NCI-H2029 (cell line): ENCODE measurements at places on chromosomes 6 and 20.

- no peak for DNase-seq
These were observed 9.8 kb downstream of the CTSZ start for GRCh38 chr20:58997141-58997770.

GRCh38 chr20:62524505-62524911 is 48.7 kb upstream of the GATA5 start:
- no peak for DNase-seq

DNA sequence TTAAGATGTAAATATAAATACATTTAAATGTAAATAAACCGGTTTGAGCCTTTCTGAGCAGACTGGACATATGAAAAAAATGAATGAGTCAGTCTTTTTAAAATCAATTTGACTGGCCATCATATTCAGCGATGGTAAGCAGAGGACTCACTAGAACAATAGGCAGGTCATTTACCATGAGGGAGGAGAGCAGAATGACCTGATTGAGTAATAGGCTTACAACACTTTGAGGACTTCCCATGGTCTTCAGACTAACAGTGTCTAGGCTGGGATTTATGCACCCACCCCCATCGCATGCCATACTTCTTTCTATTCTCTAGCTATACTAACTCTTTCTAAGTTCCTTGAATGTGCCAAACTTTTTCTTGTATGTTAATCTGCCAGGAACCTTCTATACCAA is 241.9 kb upstream of the RAB32 start:
- DNase-seq = no peak

DNA sequence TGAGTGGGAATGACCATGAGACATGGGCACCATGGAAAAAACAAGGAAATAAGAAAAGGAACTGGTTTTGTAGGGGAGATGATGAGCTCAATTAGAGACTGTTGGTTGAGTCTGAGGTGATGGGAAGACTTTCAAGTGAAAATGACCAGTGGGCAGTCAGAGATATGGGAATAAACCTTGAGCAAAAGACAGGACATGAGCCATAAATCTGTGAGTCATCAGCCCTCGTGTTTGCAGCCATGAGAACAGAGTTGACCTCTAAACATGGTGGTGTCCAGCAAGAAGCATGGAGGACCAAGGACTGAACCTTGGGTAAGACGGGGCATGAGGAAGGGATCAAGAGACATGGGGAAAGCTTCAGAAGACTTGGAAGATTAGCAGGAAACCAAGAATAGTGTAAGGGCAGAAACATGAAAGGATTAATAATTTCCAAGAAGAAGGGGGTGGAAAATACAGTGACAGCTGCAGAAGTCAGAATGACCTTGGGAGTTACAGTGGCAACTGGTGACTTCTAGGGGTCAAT is 280.6 kb upstream of the PRDM1 start:
- no peak for DNase-seq

DNA sequence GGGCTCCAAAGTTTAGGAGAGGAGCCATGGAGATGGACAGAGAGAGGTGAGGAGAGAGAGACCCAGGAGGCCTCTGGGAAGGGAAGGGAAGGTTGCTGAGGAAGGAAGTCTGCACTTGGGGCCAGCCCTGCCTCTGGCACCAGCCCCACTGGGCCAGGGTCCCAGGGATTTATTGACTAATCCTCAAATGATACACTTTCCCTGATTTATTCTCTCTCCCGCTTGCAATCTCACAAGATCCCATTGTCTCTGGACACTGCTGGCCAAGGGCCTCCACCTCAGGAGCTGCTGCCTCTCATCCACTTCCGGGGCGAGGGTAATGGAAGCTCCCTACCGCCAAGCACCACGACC is 43.6 kb upstream of the FOXP4 start:
- DNase-seq = no peak

DNA sequence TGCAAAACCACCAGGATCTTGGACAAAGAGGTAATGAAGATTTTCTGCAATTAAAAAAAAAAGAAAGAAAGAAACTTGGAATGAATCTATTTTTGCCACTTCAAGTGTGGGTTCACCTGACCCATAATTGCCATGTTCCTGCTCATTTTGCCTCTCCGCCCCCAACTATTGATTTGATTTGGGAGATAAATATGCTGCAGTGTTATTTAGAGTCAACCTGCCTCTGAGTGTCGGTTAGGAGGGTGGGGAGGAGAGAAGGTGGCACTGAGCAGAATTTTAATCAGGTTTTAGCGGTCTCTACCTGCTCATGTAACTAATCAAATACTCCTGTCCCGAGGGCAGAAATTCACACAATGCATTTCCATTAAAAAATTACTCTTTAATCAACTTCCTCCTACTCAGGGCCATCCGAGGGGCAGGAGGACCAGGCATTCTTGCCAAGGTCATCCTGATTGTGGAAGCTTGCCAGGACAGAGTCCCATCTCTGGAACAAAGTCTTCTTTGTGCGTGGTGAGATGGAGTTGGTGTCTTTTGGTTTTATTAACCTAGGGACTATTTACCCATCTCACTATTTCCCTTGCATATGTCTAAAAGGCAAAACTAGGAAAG is 300.1 kb downstream of the CDH26 start:
- DNase-seq = no peak

DNA sequence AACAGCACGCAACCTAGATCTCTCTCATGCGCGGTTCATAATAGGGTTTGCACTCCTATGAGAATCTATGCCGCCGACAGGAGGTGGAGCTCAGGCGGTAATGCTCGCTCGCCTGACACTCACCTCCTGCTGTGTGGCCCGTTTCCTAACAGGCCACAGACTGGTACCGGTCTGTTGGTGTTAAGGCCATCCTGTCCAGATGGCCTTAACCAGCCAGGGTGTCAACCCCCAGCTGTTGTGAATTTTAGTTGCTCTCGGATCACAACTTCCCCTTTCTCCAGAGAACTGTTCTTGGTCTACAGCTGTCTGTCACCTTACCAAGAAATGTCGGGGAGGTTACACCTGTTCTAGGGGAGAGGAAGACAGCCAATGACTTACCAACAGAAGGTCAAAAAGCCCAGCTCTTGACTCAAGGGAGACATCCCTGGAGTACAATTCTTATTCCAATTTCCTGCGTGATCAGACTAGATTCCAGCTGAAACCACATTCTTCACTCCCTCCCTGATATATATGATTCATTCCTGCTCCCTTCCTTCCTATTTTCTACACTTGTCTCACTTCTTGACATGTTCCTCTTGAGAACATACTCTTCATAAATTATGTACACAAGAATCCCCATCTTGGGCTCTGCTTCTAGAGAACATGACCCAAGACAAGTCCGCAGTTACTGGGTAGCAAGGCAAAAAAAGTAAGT is 23.1 kb upstream of the DNAAF9 start:
- DNase-seq = no peak

DNA sequence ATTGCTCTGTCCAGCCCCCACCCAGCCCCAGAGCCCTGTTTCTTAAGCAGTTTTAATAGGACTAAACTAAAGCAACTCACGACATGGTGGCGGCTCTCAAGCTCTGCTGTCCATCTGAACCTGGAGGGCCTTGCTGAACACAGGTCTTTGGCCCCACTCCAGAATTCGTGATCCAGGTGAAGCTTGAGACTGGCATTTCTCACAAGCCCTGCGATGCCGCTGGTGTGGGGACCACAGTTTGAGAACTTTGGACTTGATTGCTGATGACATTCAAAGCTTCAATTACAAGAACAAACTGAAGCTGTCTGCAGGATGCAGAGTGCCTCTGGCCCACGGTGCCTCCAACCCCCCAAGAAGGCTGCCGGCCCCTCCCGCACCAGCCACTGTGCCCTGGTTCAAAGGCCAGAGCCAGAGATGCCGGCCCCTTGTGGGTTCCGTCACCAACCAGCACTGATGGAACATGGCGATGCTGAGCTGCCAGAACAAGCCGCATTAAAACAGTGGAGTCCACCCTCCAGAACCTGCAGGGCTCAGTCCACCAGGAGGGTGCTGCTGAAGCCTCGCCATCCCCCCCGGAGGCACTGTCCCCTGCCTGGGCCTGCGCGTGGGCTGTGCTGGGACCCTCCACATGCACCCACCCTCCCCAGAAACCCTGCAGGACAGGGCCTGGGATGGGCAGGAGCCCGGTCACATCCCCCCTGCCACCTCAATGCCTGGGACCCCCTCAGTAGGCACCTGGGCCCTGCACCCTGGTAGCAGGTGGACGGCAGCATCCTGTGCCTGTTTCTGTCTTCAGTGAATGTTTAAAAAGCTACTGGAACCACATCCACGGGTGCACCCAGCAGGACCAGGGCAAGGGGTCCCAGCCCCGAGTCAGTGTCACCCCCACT is 101.1 kb downstream of the PSMB1 start:
- DNase-seq = no peak

- DNase-seq = peak; percentile 14
These were observed 784 bp downstream of the FKBP5 start for GRCh38 chr6:35687658-35688604.

GRCh38 chr6:34928220-34928619 is 39.2 kb downstream of the ANKS1A start:
- DNase-seq = no peak

GRCh38 chr6:15949982-15950381 is 178.9 kb upstream of the MYLIP start:
- no peak for DNase-seq

- DNase-seq = no peak
These were observed 6.3 kb downstream of the SNHG17 start for GRCh38 chr20:38428800-38429199.

GRCh38 chr20:1386323-1386722 is 6.5 kb downstream of the FKBP1A start:
- DNase-seq = no peak

- no peak for DNase-seq
These were observed 22.7 kb downstream of the MCM8 start for GRCh38 chr20:5973172-5973571.
